ENCODE measurements at places on chromosomes 1 and 21. TPM values are rescaled to one million over a fixed set of nuclear protein-coding genes. Genes with fewer than 3 reads are reported as not detected.

Gene DNASE2B
- total RNA-seq: not detected

Gene TRAF3IP3
- not detected for total RNA-seq

Gene LCE6A
- total RNA-seq: not detected

Gene ELF3
- 277 TPM for total RNA-seq

Gene SPATA17
- total RNA-seq: 3.8 TPM

Gene MAP3K21
- 24.8 TPM for total RNA-seq
